NCI-H187 (cell line): ENCODE measurements at places on chromosomes 13 and 19.

DNA sequence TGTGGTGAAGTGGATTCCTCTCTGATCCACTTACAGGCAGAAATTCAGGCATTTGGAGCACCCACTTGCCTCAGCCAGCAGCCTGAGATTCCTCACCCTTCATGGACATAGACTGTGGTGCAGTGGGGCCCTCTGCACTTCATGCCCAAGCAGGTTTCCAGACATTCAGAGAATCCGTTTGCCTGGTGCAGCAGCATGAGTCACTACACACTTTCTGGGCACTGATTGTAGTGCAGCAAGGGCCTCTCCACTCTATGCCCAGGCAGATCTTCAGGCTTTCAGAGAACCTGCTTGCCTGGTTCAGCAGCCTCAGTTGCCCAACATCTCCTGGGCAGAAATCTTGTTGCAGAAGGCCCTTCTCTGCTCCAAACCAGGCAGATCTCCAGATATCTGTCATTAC lies 920.9 kb downstream of the SLITRK5 start:
- no peak for DNase-seq

GRCh38 chr19:8666814-8667405 lies 31.7 kb downstream of the ACTL9 start:
- DNase-seq, result no peak

GRCh38 chr19:29259153-29259552 lies 46.2 kb upstream of the UQCRFS1 start:
- DNase-seq, result no peak

DNA sequence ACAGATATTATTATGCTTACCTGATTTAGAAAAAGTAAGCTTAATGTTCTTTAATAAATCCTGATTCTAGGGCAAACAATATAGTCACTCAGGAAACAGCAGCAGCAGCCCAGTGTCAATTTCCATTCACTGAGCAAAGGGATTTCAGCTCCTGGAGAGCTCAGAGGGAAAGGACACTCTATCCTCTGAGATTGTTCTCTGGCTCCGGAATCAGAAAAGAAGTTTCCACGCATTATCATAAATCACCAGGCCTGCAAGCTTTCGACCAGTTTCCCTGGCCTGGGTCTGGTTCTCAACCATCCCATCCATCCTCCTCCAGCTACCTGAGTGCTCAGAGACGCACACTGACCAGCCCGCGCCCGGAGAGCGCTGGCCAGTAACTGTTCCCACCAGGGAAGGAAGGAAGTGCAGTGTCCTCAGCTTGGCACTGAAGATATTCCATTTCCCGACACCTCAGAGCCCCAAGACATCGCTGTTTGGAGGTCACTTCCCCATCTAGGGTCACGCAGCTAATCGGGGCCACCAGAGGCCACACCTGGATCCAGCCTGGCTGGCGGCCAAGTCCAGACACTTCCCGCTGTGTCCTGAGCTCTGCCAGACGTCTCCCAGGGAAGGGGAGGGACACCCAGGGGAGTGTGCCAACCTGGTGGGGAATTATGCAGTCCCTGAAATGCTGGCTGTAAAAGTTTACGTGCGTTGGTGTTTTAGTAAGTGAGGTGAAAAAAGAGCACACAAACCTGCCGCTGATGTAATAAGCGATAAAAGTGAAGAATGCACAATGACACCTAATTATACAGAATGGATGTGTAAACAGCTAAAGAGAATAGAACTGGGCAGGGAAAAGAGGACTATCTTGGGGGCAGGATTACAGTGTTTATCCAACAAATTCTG lies 29.1 kb downstream of the EPS15L1 start:
- DNase-seq, result no peak

GRCh38 chr13:41199526-41199925 lies 5.2 kb upstream of the KBTBD7 start:
- no peak for DNase-seq

DNA sequence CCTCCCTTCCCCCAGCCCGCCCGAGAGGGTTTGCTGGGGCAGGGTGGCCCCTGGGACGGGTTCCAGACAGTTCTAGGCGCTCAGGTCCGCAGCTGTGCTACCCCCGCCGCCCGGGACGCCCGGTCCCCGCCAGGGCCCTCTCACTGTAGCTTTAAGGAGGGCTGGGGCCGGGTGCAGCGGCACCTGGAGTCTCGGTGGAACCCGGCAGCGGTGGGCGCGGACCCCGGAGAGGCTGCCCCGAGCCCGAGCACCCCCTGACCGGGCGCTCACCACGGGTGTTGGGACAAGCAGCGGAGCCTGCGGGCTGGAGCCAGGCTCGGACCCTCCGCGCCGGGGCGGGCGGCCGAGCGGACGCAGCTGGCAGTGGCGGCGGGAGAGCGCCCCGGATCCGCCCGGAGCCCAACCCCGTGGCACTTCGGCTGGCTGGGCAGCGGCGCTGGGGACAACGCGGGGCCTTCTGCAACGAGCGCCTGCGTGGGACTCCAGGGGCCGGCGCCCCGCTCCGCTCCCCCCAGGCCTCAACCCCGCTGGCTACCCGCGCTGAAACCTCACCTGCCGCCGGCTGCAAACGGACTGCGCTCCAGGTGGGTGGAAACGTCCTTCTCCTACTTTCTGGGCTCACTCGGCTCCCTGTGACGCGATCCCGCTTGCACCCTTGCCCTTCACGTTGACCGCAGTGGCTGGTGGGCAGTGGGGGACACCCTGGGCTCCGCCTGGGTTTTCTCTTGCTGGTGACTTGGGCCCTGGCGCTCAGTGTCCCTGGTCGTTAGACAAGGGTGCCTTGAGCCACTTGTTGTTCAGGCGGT lies 81.1 kb downstream of the ZNF429 start:
- DNase-seq, result no peak
